ENCODE measurements at places on chromosomes 7 and 10.

DNA sequence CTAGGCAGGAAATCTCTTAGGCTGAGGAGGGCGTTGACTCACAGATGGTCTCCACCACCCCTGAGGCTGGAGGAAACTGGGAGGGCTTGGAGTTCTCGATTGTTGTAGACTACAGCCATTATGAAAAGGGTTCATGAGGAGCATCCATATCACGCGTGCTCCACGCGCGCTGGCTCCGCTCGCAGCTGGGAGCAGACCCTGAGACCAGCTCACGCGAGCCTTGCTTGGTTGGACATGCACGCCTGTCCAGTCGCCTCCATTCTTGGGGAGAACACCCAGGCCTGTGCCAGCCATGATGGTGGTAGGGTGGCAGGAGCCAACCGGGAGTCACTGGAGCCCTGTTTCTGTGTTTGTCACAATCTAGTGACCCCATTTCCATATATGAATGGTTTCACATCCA is 139.1 kb downstream of the TCERG1L start:
- H3K36me3 ChIP-seq, result no peaks in the 10 kb centered on the region
- no peak for DNase-seq
- H3K27ac ChIP-seq, result no peak overlapping the region
- peaks cover 44% of the 10 kb centered on the region for H3K4me1 ChIP-seq
- peaks cover 8% of the 10 kb centered on the region for H3K27me3 ChIP-seq
- H3K4me3 ChIP-seq, result no peak overlapping the region

GRCh38 chr10:64039198-64039597 is 518.0 kb downstream of the REEP3 start:
- no peak overlapping the region for H3K27ac ChIP-seq
- no peaks in the 10 kb centered on the region for H3K27me3 ChIP-seq
- H3K4me1 ChIP-seq, result peaks cover 47% of the 10 kb centered on the region

GRCh38 chr10:82092111-82092510 is 217.1 kb downstream of the NRG3 start:
- no peak for DNase-seq
- H3K4me3 ChIP-seq, result no peak overlapping the region
- no peaks in the 10 kb centered on the region for H3K4me1 ChIP-seq

- peaks cover 55% of the 10 kb centered on the region for H3K4me1 ChIP-seq
- H3K36me3 ChIP-seq, result no peaks in the 10 kb centered on the region
- peaks cover 43% of the 10 kb centered on the region for H3K27me3 ChIP-seq
- no peak overlapping the region for H3K4me3 ChIP-seq
- no peak for DNase-seq
Observed at GRCh38 chr10:70475661-70476060, 2.9 kb upstream of the PALD1 start.

- DNase-seq, result no peak
- H3K27me3 ChIP-seq, result peaks cover 45% of the 10 kb centered on the region
- no peaks in the 10 kb centered on the region for H3K36me3 ChIP-seq
- peaks cover 38% of the 10 kb centered on the region for H3K4me1 ChIP-seq
- H3K4me3 ChIP-seq, result no peak overlapping the region
- peak overlapping the region; percentile 80 for H3K27ac ChIP-seq
Observed at GRCh38 chr7:128115336-128115820, 84.1 kb upstream of the LRRC4 start.

DNA sequence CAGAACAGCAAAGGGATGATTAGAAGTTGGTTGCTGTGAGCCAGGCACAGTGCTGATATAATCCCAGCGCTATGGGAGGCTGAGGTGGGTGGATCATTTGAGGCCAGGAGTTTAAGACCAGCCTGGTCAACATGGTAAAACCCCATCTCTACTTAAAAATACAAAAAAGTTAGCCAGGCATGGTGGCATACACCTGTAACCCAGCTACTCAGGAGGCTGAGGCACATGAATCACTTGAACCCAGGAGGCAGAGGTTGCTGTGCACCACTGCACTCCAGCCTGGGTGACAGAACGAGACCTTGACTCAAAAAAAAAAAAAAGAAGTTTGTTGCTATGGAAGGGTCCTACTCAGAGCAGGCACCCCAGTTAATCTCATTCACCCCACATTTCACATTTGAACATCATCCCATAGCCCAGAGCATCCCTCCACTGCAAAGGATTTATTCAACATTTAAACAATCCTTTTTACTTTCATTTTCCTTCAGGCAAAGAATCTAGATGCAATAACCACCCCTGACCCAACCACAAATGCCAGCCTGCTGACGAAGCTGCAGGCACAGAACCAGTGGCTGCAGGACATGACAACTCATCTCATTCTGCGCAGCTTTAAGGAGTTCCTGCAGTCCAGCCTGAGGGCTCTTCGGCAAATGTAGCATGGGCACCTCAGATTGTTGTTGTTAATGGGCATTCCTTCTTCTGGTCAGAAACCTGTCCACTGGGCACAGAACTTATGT is 4.1 kb downstream of the IL6 start:
- no peaks in the 10 kb centered on the region for H3K27me3 ChIP-seq
- peaks cover 6% of the 10 kb centered on the region for H3K4me1 ChIP-seq
- DNase-seq, result no peak
- no peak overlapping the region for H3K27ac ChIP-seq
- no peak overlapping the region for H3K4me3 ChIP-seq

DNA sequence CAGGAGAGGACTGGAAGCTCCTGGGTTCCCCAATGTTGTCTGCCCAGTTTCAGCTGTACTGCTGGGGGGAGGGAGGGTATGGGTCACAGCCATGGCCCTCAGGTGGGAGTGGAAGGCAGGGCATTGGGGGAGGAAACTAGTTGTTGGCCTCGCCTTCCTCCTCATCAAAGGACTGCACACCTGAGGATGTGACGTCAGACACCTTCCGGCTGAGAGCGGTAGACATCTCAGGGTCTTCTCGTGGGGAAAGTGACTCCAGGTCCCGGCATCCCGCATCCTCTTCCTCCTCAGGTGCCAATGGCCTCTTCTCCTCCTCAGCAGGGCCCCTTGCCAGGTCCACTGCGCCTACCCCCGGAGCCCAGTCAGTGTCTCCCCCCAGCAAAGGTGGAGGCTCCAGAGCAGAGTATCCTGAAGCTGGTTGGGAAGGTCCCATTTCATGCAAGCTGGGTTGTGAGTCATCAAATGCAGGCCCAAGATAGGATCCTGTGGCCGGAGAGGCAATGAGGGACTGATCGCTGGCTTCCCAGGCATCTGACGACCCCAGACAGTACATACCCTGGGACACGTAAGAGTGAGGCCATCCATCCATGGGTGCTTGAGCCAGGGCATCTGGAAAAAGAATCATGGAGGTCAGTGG is 6.0 kb downstream of the FAM131B start:
- peaks cover 50% of the 10 kb centered on the region for H3K27me3 ChIP-seq
- peaks cover 49% of the 10 kb centered on the region for H3K4me1 ChIP-seq
- no peak overlapping the region for H3K4me3 ChIP-seq
- no peak for DNase-seq

- H3K27ac ChIP-seq, result no peak overlapping the region
- no peak for DNase-seq
- no peak overlapping the region for H3K4me3 ChIP-seq
- H3K27me3 ChIP-seq, result peaks cover 5% of the 10 kb centered on the region
- H3K36me3 ChIP-seq, result no peaks in the 10 kb centered on the region
Observed at GRCh38 chr10:111384556-111384955, 307.7 kb downstream of the ADRA2A start.

DNA sequence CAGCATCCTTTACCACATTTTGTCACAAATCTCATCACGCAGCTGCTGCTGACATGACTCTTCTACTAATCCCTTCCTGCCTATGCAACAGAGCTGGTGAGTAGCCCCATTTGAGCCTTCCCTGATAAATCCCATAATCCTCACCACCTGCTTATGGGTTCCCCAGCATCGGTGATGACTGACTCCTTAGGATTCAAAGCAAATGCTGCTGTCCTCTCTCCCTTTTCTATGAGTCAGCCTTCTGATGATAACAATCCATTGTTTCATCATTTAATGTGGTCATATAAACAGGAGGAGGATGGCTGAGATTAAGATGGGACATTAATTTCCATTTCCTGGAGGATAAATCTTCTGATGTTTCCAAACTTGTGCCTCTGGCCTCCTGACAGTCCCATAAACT is 73.4 kb downstream of the SORCS1 start:
- no peak overlapping the region for H3K27ac ChIP-seq
- no peak for DNase-seq
- H3K27me3 ChIP-seq, result no peaks in the 10 kb centered on the region

DNA sequence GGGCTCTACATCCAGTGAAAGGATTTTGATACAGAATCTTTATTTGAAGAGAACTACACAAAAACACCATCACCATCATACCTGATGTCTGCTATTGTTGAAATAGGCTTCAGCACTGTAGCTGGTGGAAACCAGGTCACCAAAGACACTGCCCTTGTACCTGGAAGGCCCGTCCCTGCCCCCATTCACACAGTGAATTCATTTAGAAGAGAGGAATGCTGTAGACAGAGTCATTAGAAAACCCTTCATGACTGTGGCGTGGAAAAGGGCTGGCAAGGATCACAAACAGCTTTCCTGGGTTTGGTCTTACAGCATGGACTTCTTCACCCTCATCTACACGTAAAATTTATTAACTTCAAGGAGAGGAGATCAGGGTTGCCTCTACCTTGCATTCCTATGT is 202.0 kb upstream of the NRP1 start:
- H3K27ac ChIP-seq, result no peak overlapping the region
- peaks cover 23% of the 10 kb centered on the region for H3K4me1 ChIP-seq
- no peak overlapping the region for H3K4me3 ChIP-seq
- H3K36me3 ChIP-seq, result no peaks in the 10 kb centered on the region

DNA sequence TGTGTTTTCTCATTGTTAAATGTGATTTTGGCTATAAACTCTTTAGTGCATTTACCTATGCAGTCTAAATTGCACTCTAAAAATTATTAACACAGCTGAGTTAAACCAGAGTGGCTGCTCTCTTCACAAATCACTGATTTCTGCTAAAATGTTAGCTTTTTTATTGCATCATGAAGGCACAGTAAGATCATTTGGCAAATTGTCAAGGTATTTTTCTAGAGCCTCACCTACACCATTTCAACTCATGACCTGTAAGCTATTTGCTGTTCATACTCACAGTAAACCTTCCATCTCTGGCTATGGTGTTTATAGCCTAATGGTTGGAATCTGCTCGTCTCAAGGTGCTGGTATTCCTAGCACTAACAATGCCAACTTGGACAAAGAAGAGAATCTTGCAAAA is 25.7 kb downstream of the NDUFB2 start:
- peaks cover 16% of the 10 kb centered on the region for H3K36me3 ChIP-seq
- no peak overlapping the region for H3K27ac ChIP-seq
- H3K4me1 ChIP-seq, result peaks cover 41% of the 10 kb centered on the region
- H3K4me3 ChIP-seq, result no peak overlapping the region

- peaks cover 29% of the 10 kb centered on the region for H3K4me1 ChIP-seq
- H3K27me3 ChIP-seq, result peaks cover 11% of the 10 kb centered on the region
- no peak overlapping the region for H3K4me3 ChIP-seq
- no peak for DNase-seq
Observed at GRCh38 chr7:101669307-101669706, 40.2 kb upstream of the MYL10 start.

DNA sequence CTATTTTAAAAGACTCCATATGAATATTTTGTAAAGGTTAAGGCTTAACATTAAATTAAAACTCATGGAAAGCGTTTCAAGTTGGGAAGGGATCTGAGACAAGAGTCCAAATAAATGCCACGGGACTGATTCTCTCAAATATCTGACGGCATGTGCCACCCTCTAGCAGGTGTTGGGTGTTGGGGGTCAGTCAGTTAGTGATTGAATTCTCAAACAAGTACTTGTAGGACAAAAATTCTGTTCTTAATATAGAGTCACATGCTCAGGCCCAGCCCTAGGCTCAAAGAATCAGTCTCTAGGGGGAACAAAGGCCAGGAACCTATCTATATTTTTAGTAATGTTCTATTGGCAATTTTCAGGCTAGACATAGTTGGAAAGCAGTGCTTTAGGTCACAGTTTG is 39.1 kb downstream of the SGCE start:
- peaks cover 30% of the 10 kb centered on the region for H3K36me3 ChIP-seq
- H3K4me1 ChIP-seq, result no peaks in the 10 kb centered on the region
- DNase-seq, result no peak
- no peak overlapping the region for H3K4me3 ChIP-seq
- H3K27ac ChIP-seq, result no peak overlapping the region

DNA sequence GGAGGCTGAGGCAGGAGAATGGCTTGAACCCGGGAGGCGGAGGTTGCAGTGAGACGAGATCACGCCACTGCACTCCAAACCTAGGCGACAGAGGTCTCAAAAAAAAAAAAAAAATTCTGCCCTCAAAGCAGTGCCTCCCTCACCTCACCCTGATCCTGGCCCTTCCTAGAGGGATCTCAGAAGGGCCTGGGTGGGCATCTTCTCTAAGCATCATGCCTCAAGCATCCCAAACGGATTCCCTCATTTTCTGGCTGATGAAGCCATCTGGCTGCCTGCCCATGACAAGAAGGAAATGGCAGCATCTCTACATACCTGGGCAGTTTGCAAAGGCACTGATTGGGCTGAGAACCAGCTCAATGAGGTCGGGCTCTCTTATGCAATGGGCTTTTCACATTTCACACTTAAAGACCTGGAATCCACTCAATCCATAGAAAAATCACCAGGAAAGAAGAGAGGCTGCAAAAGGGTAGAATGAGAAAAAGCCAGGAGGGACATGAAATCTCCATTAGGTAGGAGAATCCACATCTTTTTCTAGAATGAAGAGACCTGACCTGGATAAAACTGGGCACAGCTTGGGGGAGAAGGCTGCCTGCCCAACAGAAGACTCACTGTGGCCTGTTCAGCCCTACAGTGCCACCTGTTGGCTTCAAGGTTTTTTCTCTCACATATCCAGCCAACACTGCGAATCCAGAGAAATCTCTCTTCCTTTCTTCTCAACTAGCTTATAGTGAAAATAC is 48.1 kb downstream of the PDLIM1 start:
- peaks cover 43% of the 10 kb centered on the region for H3K36me3 ChIP-seq
- peak; percentile 28 for DNase-seq
- peaks cover 12% of the 10 kb centered on the region for H3K4me1 ChIP-seq
- H3K27ac ChIP-seq, result no peak overlapping the region

- H3K4me1 ChIP-seq, result no peaks in the 10 kb centered on the region
- no peak overlapping the region for H3K27ac ChIP-seq
- H3K36me3 ChIP-seq, result no peaks in the 10 kb centered on the region
Observed at GRCh38 chr7:86282014-86282682, 361.6 kb upstream of the GRM3 start.

- DNase-seq, result no peak
- no peak overlapping the region for H3K27ac ChIP-seq
- H3K4me3 ChIP-seq, result no peak overlapping the region
- H3K27me3 ChIP-seq, result peaks cover 20% of the 10 kb centered on the region
- H3K4me1 ChIP-seq, result peaks cover 13% of the 10 kb centered on the region
Observed at GRCh38 chr10:45354261-45354660, 19.8 kb upstream of the ALOX5 start.

GRCh38 chr10:34655286-34656170 is 159.6 kb downstream of the PARD3 start:
- H3K27me3 ChIP-seq, result no peaks in the 10 kb centered on the region
- H3K36me3 ChIP-seq, result no peaks in the 10 kb centered on the region
- no peak overlapping the region for H3K27ac ChIP-seq

- no peaks in the 10 kb centered on the region for H3K4me1 ChIP-seq
- DNase-seq, result no peak
- no peak overlapping the region for H3K27ac ChIP-seq
- H3K4me3 ChIP-seq, result no peak overlapping the region
- H3K36me3 ChIP-seq, result no peaks in the 10 kb centered on the region
- H3K27me3 ChIP-seq, result peaks cover 24% of the 10 kb centered on the region
Observed at GRCh38 chr7:155878250-155878649, 66.0 kb upstream of the SHH start.

GRCh38 chr10:125836746-125837145 is 13.4 kb downstream of the BCCIP start:
- DNase-seq, result no peak
- H3K27me3 ChIP-seq, result peaks cover 3% of the 10 kb centered on the region
- no peaks in the 10 kb centered on the region for H3K4me1 ChIP-seq
- peaks cover 88% of the 10 kb centered on the region for H3K36me3 ChIP-seq
- peak overlapping the region; percentile 82 for H3K27ac ChIP-seq

- no peaks in the 10 kb centered on the region for H3K27me3 ChIP-seq
- H3K4me1 ChIP-seq, result peaks cover 27% of the 10 kb centered on the region
- no peak overlapping the region for H3K27ac ChIP-seq
- no peak for DNase-seq
Observed at GRCh38 chr10:33216661-33217427, 117.6 kb downstream of the NRP1 start.
